ENCODE measurements at places on chromosomes 13 and 19.
A peak's percentile ranks its signal among the peaks of the same experiment; 100 is the strongest.

DNA sequence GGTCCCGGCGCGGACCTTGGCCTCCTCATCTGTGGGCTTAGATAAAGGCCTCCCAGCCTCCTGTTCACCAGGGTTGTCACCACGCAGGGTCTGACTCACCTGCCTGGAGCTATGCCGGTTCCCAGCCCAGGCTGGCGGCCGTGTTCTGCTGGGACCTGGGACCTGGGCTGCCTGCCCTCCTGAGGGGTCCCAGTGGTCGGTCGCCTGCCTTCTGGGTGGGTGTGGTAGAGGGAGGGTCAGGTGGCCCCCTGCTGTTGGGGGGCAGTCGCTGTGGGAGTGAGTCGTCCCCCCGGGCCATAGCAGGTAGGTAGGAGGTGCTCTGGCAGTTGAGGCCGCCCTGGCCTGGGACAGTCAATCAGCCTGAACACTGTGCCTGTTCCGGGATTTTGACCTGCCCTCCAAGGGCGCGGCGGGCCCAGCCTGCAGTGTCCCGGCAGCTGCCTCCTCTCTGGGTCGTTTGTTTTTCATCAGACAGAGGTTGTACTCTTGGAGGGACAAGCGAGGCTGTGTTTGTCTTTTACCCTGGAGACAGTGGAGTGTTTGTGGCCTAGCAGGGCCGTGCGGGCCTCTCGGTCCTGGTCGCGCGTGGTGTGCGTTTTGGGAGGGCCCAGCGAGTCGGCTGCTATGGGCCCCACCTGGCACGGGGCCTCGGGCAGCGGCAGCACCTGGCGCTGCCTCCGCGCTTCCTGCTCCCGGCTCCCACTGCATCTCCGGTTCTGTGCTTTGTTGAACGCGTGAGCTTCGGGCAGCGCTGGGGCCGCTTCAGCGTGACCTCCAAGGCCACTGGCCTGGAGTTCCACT is 2.6 kb downstream of the ADAT3 start:
- no peak for DNase-seq

GRCh38 chr13:25181597-25181996 is 9.5 kb upstream of the AMER2 start:
- DNase-seq: no peak

GRCh38 chr19:45376045-45376724 is 5.8 kb upstream of the ERCC2 start:
- DNase-seq: no peak

- no peak for DNase-seq
Observed at GRCh38 chr19:4633140-4633967, 6.0 kb upstream of the TNFAIP8L1 start.

DNA sequence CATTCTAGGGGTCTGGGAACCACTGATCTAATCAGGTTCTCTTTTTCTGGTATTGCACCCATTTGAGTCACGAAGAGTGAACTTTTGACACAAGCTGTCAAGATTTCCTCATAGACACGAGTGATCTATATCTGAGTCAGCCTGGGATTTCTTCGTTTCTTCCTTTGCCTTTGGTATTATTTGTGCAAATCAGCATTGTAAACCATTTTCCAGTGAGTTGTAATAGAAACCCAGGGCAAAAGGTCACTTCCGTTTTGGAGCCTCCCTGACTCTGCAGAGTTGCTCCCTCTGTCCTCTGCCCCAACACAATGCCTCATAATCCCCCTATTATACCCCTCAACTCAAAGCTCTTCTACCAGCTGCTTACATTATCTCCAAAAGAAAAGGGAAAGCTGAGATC is 615.1 kb downstream of the EFNB2 start:
- no peak for DNase-seq

DNA sequence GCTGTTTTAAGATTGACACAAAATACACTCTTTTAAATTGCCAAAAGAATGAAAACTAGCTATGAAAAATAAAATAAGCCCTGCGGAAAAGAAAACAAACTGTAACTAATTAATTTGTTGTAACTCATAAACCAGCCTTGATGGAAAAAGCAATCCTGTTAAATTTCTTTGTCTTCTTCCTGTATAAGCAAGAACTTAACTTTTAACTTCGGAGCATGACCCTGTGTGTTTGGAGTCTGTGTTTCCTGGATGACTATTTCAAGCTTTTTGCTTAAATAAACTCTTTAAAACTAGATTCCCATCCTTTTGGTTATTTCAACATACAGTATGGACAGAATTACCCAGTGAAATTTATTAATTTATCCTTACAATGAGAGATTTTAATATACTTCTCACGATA is 122.6 kb downstream of the TNFRSF19 start:
- no peak for DNase-seq

DNA sequence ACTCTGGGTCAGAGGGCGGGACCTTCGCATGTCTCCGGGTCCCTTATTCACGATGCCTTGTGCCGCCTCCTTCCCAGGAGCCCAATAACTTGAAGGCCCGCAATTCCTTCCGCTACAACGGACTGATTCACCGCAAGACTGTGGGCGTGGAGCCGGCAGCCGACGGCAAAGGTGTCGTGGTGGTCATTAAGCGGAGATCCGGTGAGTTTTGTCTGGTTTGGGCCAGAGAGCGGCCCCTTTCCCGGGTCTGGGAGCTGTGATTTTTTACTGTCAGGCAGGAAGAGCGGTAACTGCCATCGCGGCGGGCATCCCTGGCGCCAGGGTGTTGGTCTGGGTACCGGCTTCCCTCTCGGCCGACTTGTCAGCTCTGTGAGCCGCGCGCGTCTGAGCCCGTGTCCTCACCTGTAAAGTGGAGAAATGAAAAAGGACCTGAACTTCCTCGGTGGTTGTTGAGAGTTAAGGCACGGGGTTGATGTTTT is 800 bp downstream of the RPL28 start:
- DNase-seq: no peak

GRCh38 chr13:94382517-94382916 is 97.0 kb downstream of the DCT start:
- DNase-seq: no peak

DNA sequence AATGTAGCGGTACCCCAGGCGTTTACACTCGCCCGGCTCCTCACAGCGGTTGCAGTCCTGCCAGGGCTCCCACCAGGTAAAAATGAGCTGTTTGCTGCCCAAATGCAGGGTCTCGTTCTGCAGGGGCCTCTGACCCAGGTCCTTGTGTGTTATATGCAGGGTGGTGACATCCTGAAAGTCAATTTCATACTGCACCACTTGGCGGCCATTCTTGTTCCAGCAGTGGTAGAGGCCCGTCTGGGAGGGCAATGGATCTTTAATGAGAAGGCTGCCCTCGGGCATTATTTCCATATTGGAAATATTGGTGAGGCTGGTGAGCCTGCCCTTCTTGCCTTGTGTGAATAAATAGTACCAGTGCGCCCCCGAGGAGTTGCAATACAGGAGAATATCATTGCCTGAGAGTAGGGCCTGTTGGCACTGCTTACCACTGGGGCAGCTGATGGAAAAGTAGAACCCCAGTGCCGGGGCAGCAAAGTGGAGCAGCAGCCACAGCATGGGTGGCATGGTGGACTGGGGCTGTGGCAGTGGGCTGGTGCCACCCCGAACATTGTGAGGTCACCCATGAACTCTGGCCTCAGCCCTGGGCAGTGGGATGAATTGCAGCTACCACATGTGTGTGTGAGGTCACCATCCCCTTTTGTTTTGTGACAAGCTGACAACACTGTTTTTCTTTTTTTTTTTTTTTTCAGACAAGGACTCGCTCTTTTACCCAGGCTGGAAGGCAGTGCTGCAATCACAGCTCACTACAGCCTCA is at the start of gene FAM187B:
TSS of gene FAM187B (minus strand) at position 563 of the 754 bp plus-strand sequence. CDS start at position 504, 59 bp downstream.
- DNase-seq: no peak

- DNase-seq: no peak
Observed at GRCh38 chr13:44918326-44919103, 70.8 kb downstream of the NUFIP1 start.

DNA sequence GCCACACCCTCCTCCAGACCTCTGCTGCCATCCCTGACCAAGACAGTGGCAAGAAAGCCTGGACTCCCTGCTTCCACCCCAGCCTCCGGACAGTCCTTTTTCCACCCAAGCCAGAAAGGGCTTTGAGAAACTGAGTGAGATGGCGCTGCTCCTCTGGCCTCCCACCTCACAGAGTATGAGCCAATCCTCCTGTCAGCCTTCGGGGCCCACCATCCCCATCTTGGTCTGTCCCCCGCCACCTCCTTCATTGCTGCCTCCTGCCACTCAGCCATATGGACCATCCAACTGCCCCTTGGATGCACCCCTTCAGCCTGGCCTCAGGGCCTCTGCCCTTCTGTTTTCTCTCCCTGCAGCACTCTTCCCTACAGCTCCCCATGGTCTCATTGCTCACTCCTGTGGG is 125.7 kb downstream of the CRYL1 start:
- DNase-seq: no peak

DNA sequence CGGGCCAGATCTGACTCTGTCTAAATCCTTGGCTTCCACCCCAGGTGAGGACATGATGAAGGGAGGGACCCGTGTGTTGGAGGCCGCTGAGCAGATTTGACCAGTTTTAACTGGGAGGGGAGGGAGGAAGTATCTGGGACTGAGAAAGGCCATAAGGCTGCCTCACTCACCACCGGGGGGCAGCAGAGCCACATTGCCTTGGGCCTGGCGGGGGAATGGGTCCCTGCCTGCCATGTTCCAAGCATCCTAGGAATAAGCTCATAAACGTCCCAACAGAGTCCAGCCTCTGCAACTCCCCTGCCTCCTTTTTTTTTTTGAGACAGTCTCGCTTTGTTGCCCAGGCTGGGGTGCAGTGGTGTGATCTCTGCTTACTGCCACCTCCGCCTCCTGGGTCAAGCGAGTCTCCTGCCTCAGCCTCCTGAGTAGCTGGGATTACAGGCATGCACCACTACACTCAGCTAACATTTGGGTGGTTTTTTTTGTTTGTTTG is 15.5 kb downstream of the MAST3 start:
- peak; percentile 83 for DNase-seq

- no peak for DNase-seq
Observed at GRCh38 chr19:43286096-43286495, 16.8 kb upstream of the PSG9 start.

- DNase-seq: no peak
Observed at GRCh38 chr13:68125087-68125480, 894.9 kb upstream of the PCDH9 start.

DNA sequence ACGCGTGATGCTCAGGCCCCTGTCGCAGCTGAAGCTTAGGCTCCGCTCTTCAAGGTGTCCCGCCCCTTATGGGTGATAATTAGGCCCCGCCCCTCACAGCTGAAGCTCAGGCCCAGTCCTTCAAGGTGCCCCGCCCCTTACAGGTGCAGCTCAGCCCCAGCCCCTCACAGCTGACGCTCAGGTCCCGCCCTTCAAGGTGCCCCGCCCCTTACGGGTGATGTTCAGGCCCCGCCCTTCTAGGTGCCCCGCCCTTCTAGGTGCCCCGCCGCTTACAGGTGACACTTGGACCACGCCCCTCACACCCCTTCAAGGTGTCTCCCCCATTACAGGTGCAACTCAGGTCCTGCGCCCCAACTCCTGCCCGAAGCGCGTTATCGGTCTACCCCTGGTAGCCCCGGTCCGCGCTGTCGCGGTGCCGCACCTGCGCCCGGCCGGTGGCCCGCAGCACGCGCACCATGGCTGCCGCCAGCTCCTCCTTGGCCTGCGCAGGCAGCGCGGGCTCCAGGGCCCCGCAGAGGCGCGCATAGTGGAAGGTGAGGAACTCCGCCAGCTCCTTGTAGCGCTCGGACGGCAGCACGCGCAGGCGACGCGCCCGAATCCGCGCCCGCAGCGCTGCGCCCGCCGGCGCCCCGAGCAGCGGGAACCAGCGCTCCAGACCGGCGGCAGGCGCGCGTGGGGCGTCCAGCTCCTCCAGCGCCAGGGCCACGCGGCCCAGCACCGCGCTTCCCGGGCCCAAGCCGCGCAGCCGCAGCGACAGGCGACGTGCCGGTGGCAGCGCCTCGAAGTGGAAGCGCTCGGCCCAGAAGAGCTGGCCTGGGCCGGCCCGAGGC is 7.3 kb downstream of the RASAL3 start:
- no peak for DNase-seq

- DNase-seq: no peak
Observed at GRCh38 chr19:14002571-14003250, 3.4 kb downstream of the RFX1 start.

GRCh38 chr13:27673911-27674310 is 52.2 kb downstream of the POLR1D start:
- no peak for DNase-seq

- DNase-seq: no peak
Observed at GRCh38 chr19:31530781-31531180, 181.5 kb upstream of the TSHZ3 start.

GRCh38 chr19:3708207-3708931 is at the start of gene TJP3:
TJP3 (plus strand) TSS chr19:3708384; CDS start chr19:3728433, 20,049 bp downstream.
- no peak for DNase-seq

- DNase-seq: peak; percentile 89
Observed at GRCh38 chr19:7340959-7341837, 7.5 kb upstream of the ARHGEF18 start.

GRCh38 chr13:80342471-80343371 is 1.8 kb upstream of the SPRY2 start:
- peak; percentile 72 for DNase-seq

- no peak for DNase-seq
Observed at GRCh38 chr13:39036212-39036611, 1.7 kb downstream of the PROSER1 start.

- DNase-seq: no peak
Observed at GRCh38 chr19:17092696-17093095, 17.1 kb downstream of the MYO9B start.

- no peak for DNase-seq
Observed at GRCh38 chr13:112058941-112059340, 8.0 kb upstream of the SOX1 start.

DNA sequence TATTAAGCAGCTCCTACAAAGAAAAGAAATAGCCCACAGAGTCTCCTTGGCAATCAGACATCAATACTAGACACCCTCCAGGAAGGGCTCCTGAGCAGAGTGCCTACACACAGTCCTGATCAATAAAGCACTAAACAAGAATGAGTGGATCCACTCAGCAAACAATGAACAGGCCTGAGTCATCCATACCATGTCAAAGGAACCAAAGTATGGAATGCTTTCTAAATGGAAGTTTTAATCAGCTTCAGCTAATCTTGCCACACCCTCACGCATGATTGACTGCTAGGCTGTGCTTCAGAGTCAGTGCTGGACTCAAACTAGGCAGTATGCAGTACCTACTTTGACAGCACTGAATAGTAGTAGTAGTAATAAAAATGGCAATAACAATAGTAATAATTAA is 392.7 kb upstream of the HTR2A start:
- DNase-seq: no peak

DNA sequence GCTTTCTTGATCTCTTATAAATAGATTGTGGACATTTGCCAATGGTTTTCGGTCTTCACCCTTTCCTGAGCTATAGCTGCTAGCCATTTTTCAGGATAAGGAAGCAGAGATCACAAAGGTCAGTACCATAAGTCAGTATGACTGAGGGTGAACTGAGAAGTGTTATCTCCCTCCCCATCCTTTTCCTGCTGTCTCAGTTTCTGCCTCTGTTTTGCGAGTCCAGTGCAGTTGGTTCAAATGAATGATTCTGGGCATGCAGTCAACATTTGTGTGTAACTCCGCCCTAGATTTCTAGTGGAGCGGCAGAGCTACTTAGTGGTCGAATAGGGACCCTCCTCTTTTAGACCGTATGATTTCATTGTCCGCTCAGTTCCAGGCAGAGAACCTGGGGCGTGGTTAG is 460.8 kb upstream of the ARGLU1 start:
- DNase-seq: no peak

GRCh38 chr19:966485-967088 is 17.6 kb upstream of the WDR18 start:
- no peak for DNase-seq

All from thymus (tissue), 14 donors.